ENCODE measurements at places on chromosomes 1 and 21.

DNA sequence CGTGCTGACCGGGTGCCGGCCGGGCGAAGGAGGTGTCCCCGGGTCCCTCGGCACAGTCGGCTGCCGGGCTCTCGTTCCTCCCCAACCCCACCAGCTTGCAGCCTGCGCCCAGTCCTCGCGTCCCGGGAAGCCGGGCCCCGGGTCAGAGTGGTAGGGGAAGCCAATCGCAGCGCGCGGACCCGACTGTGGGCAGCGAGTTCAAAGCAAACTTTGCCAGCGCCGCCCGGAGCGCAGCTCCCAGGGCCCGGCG, 328 bp downstream of the MYCL start:
- no peak for DNase-seq

DNA sequence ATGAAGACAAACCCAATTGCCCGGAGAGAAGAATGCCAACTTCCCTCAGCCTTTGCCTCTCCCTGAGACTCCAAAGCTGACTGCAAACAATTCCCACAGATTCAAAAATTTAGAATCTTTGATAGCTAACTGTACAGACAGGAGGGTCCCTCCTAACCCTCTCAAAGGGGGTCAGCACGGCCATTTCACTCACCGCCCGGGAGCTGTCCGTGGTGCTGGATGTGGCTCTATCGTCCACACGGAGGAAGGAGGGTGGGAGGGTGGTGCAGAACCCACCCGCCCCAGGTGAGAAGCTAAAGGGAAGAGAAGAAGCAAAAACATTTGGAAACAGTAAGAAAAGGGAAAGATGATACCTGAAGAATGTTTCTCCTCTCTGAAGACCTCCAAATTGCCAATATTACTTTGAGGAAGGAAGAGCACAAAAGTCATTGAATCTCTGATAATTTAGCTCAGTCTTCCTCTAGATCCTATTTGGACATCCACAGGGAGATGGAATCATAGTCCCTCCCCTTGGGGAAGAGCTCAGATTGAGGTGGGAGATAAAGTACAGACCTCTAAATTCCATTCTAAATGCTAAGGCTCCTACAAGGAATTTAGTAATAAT, 45.6 kb downstream of the RHBG start:
- DNase-seq: peak; percentile 57

DNA sequence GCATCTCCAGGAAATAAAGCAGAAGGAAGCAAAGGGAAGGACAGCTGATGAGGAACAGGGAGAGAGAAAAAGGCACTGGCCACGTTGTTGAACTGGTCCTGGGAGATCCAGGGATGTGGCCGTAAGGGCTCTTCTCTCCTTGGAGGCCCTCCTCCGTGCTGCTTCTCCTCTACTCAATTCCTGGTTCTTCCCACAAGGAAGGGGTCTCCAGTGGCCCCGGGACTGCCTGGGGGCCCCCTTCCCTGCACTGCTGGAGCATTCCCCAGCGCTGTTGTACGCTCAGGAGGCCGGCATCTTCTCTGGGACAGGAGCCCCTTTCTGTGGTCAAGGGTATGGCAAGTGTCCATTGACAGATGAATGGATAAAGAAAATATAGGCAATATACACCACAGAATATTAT, 88.5 kb upstream of the TLR5 start:
- DNase-seq: no peak

DNA sequence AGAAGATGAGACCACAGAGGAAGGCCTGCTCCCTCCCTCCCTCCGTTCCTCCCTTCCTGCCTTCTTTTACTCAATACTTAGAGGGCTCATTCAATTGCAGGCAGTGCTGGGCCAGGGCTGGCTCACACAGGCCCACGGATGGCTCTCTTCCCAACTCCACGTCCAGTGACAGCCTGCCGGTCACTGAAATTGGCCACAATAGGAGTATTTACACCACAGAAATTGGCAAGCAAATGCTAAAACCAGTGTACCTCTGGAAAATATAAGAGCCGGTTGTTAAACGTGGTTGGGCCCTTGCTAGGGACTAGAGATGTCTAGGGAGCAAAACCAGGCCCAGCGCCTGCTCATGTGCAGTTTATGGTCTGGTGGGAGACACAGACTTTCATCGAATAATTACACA, 72.4 kb upstream of the TMEM51 start:
- DNase-seq: no peak

DNA sequence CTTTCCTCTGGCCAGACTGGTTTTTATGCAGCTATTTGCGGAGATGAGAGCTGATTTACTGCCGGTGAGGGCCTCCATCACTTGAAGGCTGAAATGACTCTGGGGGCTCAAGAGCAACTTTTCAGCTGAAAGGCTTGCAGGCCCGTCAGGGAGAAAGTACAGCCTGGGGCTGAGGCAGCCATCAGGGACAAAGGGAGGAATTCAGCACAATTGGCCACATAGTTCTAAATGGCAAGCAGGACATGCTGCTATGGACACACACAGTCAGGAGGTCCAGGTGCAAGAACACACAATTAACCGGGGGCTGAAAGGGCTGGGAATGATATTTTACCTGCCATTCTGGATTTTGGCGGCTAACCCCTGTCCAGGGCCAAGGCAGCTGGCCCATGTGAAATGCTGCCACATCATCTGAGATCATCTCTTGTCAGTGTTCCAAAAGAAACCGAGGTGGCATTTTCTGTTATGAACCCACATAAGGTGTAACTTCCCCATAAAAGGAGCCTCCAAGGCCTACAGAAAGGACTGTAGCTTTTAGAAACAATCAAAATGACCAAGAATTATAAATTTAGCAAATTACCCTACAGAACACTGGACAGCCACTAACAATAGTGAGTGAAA, 58.2 kb downstream of the LMX1A start:
- no peak for DNase-seq

GRCh38 chr1:92201973-92202372, 15.7 kb upstream of the C1orf146 start:
- no peak for DNase-seq

DNA sequence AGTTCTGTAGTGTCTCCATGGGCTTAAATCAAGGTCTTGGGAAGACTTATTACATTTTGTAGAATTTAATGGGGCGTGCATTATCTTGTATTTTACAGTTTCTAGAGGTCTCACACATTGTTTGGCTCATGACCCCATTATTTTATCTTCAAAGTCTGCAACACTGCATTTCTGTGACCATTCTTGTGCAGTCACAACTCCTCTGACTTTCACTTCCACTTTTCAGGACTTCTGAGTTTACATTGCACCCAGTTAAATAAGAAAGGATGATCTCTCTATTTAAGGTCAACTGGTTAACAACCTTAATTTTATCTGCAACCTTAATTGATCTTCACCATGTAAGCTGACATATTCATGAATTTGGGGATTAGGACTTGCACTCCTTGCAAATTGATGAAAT, 1186.6 kb downstream of the MRPL39 start:
- DNase-seq: no peak

- no peak for DNase-seq
Measured at GRCh38 chr1:6272868-6273267, 12.0 kb upstream of the GPR153 start.

DNA sequence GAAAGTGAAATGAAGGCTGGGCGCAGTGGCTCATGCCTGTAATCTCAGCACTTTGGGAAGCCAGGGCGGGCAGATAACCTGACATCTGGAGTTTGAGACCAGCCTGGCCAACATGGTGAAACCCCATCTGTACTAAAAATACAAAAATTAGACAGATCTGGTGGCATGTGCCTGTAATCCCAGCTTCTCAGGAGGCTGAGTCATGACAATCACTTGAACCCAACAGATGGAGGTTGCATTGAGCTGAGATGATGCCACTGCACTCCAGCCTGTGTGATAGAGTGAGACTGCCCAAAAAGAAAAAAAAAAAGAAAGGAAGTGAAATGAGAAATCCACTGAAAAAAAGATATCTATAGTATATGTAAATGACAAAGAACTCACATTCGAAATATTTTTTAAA, 439.9 kb downstream of the DISC1 start:
- DNase-seq: no peak

GRCh38 chr1:117581391-117581943, 24.4 kb upstream of the TENT5C start:
- DNase-seq: no peak

GRCh38 chr1:71919811-71920509, 362.4 kb downstream of the NEGR1 start:
- DNase-seq: no peak

DNA sequence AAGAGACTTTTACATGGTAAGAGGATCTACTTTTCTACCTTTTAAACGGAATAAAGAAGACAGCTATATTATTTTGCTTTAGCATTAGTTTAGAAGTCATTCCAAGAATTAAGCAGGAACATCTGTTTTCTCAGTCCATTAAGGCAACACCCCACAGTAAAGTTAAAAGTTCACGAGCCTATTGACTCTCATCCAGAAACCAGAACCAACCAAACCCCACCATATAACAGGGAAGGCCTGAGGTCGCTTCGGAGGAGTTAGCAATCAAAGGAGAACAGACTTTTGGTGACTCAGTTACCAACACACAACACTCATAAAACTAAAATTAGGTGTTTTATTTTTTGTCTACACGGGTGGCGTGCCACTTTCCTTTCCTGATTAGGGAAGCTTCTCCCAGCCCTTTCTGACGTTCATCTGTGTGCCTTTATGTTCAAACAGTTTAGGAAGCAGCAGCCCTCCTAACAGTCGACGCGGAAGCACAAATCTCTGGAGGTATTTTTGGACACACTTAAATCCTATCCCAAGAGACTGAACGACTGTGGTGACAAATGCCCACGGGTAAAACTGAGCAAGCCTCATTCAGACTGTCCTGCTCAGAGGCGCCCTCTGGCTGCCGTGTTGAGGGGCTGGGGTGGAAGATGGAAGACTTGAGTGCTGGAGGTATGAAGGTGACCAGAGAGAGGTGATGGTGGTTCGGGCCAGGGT, 8.6 kb upstream of the PLA2G2C start:
- peak; percentile 82 for DNase-seq

DNA sequence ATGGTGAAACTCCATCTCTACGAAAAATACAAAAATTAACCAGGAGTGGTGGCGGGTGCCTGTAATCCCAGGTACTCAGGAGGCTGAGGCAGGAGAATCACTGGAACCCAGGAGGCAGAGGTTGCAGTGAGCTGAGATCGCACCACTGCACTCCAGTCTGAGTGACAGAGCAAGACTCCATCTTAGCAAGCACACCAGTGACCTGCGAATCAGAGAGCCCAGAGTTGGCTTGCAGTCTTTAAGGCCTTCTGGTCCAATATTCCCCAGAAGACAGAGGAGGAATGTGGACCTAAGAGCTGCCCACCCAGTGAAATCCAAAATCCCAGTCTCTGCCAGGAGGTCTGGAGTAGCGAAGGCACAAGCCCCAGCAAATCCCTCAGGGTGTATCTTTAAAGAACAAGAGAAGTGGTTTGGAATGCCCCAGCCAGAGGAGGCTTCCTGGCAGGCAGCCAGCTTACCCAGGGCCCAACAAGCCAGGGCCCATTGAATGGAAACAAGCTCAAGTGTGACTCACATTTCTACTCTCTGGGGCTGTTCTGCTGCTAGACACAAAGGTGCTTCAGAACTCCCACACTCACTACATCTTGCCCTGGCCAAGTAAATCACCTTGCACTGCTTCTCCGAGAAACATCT, 23.9 kb downstream of the GPR161 start:
- DNase-seq: no peak

DNA sequence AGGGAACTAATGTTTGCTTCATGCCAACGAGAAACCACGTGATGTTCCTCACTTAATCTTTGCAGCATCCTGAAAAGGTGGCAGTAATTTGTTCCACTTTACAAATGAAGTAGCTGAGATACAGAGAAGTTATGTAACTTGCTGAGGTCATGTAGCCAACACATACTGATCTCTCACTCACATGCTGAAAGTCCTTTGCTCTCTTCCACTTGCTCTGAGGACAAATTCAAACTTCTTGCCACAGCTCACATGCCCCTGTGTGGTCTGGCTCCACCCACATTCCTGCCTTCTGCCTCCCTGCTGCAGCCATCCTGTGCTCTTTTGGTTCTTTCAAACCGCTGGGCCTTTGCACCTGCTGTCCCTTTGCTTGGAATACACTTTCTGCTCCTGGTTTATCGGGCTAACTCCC, 55.4 kb downstream of the TMCO4 start:
- no peak for DNase-seq

DNA sequence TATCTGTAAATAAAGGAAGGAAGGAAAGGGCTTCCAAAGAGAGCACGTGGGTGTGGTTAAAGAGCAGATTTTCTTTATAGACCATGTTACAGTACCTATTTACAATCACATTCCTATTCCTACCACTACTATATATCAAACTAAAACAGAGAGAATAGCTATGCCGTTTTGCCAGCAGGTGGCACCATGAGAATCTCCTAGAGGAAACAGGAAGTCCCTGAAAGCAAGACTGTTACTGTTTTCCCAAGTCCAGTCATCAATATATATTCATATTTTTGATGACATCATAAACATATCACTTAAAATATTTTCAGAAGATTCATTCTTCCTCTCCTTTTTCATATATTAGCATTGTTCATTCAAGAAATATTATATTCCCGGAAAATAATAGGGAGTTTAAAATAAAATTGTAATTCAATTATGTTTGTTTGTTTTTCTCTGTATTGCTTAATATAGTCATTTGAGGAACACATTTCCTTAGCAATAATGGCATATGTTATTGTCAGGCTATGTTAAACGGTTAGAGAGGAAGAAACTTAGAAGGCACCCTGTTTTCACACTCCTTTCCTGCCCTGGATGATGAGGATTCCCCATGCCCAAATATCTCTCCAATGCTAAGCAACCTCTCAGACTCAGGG, 6.6 kb downstream of the CCDC190 start:
- peak; percentile 65 for DNase-seq

- DNase-seq: no peak
Measured at GRCh38 chr1:159853417-159854115, 8.9 kb downstream of the VSIG8 start.

DNA sequence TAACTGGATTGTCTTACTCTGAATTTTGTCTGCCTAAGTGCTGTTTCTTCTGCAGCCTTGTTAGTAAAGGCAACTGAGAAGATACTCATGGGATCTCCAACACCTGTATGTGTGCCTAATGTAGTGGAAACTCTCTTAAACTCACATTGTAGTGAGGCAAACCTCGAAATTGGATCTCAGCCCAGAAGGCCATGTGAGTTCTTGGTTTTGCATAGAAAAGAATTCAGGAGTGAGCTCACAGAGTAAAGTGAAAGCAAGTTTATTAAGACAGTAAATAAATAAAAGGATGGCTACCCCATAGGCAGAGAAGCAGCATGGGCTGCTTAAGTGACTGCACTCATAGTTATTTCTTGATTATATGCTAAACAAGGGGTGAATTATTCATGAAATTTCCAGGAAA, 1344.7 kb downstream of the NCAM2 start:
- no peak for DNase-seq

DNA sequence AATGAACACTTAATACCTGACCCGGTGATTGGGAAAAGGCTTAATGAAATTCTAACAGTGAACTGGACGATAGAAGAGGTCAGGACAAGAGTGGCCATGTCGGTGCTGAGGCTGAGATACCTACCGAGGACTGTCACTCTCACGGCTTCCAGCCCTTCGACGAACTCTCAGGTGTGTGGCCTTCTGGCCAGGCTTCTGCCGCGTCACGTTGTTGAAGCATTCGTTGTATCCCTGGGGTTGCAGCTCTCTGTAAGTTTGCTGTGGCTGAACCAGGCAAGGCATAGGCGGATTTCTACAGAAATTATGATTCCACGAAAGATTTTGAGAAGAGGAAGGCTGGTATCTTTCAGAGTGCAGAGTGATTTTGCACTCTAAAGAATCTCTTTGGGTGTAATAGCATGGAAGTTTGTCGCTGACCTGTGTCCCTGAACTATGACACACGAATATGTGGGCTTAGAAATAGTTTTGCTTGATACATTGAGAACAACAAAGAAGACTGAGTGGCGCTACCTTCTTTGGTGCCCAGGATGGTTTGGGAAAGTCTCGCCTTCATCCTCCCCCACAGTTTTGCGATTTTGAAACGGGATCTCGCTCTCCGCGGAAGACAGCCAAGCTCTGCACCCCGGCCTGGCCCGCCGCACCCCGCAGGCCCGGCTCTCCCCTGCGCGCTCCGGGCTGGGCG, 403 bp upstream of the EPHX4 start:
- DNase-seq: peak; percentile 6
